GM19239 (cell line): ENCODE measurements at places on chromosomes 3 and 15.

GRCh38 chr3:65677486-65678010 is 361.2 kb downstream of the MAGI1 start:
- DNase-seq, result no peak

DNA sequence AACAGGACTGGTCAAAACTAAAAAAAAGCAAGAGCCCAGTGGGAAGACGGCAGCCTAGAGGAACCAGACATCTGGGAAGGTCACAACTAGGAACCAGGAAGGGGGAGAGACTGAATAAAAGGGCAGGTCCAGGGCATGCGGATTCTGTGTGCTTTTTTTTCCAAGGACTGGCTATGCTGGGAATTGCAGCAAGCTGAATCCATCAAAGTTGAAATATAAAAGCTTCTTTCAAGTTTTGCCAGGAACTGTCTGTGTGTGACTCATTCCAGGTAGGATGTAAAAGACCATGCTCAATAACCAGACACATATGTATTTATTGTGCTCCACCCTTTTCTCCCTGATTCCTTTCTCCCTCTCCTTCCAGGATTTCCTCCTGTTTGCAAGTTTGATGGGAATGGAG is 47.9 kb upstream of the CCDC80 start:
- DNase-seq, result no peak

DNA sequence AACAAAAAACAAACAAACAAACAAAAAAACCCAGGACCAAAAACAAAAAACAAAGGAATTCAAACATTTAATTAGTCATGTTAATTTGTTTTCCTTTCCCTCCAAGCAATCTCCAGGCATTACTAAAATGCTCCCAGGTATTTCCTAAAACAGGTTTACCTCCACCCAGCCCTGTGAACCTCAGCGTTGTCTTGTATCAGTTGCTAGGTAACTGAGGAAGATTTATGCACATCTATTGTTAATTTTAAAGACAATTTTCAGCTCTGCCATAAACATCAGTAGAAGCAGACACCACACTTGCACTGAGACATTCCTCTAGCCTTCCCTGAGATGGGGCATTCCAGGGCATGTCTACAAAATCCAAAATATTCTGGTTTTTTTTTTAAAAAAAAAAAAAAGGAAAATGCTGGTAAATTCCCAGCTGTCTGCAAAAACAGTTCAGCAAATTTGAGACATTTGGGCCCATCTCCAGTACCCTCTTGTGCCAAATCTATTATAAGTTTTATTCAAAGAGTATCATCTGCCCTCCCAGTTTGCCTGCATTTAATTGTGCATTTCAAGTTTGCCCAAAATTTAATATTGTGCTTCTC is 227.6 kb downstream of the ADAMTS9 start:
- no peak for DNase-seq

DNA sequence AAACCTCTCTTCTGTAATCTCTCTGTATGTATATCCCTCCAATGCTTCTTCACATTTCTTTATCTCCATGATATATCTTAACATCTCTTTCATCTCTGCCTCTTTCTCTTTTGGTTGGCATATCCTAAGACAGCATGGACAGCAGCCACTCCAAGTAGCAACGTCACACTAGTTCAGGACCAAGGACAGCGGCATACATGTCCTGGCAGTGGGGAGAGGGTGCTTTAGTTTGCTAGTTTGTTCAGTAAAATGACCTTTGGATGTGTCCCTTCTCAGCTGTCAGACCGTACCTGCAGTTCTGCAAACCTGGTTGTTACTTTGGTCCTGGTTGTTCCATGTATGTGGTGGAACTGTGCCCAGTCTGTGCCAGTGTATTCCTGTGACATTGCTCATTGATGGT is 225.6 kb upstream of the ROPN1 start:
- no peak for DNase-seq

- DNase-seq, result no peak
These were observed 117.4 kb downstream of the LPP start for GRCh38 chr3:188271226-188271914.

GRCh38 chr15:79454063-79454462 is 21.9 kb downstream of the MINAR1 start:
- DNase-seq, result no peak

DNA sequence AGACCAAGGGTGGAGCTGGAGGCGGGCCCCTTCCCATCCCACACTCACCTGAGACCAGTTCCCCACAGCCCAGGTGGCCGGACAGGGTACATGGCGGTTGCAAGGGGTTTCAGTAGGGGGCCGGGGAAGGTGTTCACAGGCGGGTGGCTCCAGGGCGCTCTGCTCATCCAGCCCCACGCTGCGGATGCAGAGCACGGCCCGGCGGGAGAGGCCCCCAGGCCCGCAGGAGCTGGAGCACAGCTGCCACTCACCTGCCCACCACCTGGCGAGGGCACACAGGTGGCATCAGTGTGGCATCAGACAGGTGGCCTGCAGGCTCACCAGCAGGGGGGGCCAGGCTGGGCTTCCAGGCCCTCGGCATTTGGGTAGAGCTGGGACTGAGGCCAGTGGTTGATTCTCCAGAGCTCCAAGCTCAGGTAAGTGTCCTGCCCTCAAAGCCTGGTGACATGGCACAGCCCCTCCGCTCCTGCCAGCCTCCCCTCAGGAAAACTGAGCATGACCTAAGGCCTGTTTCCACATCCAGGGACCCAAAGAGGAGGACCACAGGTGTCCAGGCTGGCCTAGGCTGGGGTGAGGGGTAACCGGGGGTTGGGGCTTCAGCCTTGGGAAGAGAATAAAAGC is 43.8 kb downstream of the ADAMTS7 start:
- DNase-seq, result no peak

DNA sequence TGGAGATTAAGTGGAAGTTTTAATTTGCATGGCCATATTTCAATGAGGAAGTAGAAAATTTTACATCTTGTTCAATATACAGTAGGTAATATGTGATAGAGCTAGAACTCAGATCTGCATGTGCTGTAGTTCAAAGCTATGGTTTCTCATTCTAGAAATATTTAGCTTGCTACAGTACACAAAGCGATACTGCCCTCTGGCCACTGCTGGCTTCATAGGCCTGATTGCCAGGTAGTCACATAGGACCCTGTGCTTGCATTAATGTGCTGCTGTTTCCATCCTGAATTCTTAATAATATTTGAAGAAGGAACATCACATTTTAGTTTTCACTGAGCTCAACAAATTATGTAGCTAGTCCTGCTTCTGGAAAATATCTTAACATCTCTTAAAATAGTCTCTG is 87.0 kb downstream of the PLSCR2 start:
- DNase-seq, result no peak

- DNase-seq, result no peak
These were observed 100.0 kb downstream of the ZMAT3 start for GRCh38 chr3:178971614-178972013.

DNA sequence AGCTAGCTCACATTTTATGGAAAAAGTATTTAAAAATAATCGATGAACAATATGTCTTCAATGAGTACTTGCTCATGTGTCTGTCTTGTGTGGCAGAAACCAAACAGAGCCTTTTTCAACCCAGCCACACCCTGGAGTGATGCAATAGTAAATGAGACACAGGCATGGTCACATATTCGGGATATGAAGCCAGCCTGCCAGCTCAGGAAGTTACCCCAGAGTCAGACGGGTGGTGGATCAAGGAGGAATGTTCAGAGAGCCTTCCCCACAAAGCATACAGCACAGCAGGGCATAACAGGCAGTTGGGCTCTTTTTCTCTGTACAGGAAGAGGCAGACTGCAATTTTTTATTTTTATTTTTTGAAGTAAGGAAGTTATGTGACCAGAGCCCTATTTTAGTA is 27.3 kb downstream of the LARP6 start:
- no peak for DNase-seq
